K562 (cell line): ENCODE measurements at places on chromosomes 4 and X. TPM values are rescaled to one million over a fixed set of nuclear protein-coding genes. Genes with fewer than 3 reads are reported as not detected.

Gene GPR82
- not detected in 2 replicates for total RNA-seq

Gene PLAC1
- 1.00 and 1.3 TPM in 2 replicates for total RNA-seq

Gene TMSB15C
- total RNA-seq = not detected in 2 replicates

Gene STPG2
- not detected in 2 replicates for total RNA-seq

Gene CAPN6
- not detected in 2 replicates for total RNA-seq

Gene GLRB
- total RNA-seq = not detected in 2 replicates

Gene NUP62CL
- 29.7 and 30.6 TPM in 2 replicates for total RNA-seq

Gene PRSS12
- 0.13 TPM in 1 of 2 replicates, not detected in the other for total RNA-seq

Gene GALNT7
- 31.1 and 33.2 TPM in 2 replicates for total RNA-seq

Gene PFKFB1
- total RNA-seq = 0.24 TPM in 1 of 2 replicates, not detected in the other
